ENCODE measurements at places on chromosomes 5 and 9. TPM values are rescaled to one million over a fixed set of nuclear protein-coding genes. Genes with fewer than 3 reads are reported as not detected.

DNA sequence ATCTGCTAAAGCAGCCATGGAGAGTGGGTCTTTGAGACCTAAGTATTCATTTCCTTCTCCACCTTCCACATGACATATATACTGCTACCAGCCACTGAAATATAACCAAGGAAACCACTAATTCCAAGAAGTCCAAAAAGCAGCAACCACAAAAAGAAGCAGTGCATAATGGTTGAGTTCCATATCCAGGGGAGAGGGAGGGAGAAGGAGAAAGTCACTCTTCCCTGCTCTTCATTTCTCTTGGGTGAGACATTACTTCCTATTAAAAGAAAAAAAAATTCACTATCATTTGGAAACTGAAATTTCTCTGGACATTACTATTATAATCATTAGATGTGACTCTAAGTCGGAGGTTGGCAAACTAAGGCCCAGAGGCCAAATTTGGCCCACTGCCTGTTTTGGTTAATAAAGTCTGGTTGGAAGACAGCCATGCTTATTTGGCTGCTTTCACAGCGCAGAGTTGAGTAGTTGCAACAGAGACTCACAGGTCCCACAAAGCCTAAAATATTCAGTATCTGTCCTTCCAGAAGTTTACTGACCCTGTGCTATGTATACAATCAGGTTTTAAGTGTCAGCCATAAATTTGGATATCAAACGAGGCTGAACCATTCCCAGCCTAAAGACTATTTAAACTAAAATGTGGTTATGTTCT lies 168.6 kb downstream of the MPDZ start:
- no peak overlapping the region for H3K4me3 ChIP-seq
- no peaks in the 10 kb centered on the region for H3K27me3 ChIP-seq
- peak; percentile 27 for DNase-seq
- H3K36me3 ChIP-seq = no peaks in the 10 kb centered on the region

DNA sequence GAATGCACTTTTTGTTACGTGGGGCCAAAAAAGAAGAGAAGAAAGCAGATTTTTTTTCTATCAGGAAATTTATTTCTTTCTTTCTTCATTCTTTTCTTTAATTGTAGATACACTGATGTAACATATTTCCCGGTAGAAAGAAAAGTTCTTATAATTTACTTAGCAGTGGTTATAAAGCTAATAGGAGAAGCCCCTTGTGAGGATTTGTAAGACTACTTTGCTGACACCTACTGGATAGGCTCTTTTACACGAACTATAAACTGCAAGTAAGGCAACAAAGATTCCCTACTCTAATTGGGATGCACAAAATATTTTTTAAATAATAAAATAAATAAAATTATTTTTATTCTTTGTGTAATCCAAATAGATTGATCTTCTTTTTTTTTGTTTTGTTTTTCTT lies 284.4 kb downstream of the DNAH5 start:
- DNase-seq = no peak
- H3K4me3 ChIP-seq = no peak overlapping the region
- no peaks in the 10 kb centered on the region for H3K27me3 ChIP-seq
- no peaks in the 10 kb centered on the region for H3K4me1 ChIP-seq

The CMYA5 gene
- 34.3 TPM for total RNA-seq

DNA sequence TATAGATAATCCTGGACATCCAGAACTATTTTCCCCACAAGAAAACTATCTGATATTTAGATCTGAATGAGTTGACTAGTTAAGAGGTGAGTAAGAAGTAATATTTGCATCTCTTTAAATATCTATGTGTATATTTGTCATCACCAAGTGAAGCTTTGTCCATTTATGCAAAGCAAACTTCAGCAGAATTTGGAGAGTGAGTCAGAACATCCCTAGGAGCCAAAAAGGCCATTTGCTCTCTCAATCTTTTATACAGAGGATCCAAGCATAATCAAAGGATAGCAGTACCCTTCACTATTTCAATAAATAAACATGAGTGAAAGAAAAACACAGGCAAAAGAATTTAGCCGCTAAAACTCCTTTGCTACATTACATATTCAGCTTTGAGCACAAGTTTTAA lies 454.4 kb downstream of the NR2F1-AS1 start:
- peak overlapping the region; percentile 38 for H3K27ac ChIP-seq
- no peak for DNase-seq
- no peak overlapping the region for H3K4me3 ChIP-seq
- no peaks in the 10 kb centered on the region for H3K36me3 ChIP-seq

DNA sequence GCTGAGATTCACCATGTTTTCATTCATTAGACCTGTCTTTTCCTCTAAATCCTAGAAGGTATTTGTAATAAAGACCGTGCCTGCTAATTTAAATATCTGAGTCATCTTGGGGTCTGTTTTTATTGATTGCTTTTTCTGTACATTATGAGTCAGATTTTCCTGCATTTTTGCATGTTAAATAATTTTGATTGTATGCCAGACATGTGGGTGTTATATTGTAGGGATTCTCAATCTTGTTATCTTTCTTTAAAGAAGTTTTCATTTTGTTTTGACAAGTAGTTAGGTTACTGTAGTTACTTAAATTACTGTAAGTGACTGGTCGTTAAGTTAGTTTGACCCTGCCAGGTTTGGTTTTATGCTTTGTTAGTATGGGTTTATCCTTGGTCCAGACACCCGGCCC lies 35.1 kb downstream of the EXOSC2 start:
- no peaks in the 10 kb centered on the region for H3K36me3 ChIP-seq
- no peak overlapping the region for H3K27ac ChIP-seq
- DNase-seq = no peak

Data from uterus (tissue), 4 donors.